ENCODE measurements at places on chromosomes 2 and 18. TPM values are rescaled to one million over a fixed set of nuclear protein-coding genes. Genes with fewer than 3 reads are reported as not detected.

The MLPH gene
- total RNA-seq = not detected

The PGAP1 gene
- total RNA-seq = 9.7 TPM

The TRIM43 gene
- total RNA-seq = not detected

The SLC4A3 gene
- 0.19 TPM for total RNA-seq

The SGPP2 gene
- total RNA-seq = 0.33 TPM

The M1AP gene
- total RNA-seq = not detected

The NDUFAF7 gene
- total RNA-seq = 32.4 TPM

The PRKAG3 gene
- total RNA-seq = not detected

The GDF7 gene
- not detected for total RNA-seq

The COL6A3 gene
- 3.5 TPM for total RNA-seq

DNA sequence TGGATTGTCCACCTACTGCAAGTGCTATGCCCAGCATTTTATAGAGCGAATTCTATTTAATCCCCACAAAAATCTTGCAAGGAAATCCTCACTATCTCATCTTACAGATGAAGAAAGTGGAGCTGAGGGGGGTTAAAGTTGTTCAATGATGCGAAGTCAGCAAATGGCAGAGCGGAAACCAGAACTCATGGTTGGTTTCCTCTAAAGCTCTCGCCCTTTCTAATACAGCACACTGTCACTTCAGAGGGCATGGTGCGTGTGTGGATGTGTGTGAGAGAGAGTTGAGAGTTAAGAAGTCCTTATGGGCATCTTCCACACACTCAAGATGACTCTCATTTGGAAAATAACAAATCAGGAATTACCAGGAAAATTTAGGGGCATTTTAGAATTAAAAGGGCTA, 78.4 kb downstream of the TGFA start:
- peaks cover 41% of the 10 kb centered on the region for H3K4me1 ChIP-seq
- H3K27ac ChIP-seq = no peak overlapping the region
- no peaks in the 10 kb centered on the region for H3K27me3 ChIP-seq
- peak; percentile 35 for DNase-seq

GRCh38 chr18:31428211-31428610, 19.3 kb upstream of the DSG3 start:
- no peak overlapping the region for H3K4me3 ChIP-seq
- H3K27ac ChIP-seq = no peak overlapping the region
- DNase-seq = no peak
- no peaks in the 10 kb centered on the region for H3K36me3 ChIP-seq
- H3K4me1 ChIP-seq = no peaks in the 10 kb centered on the region
- no peaks in the 10 kb centered on the region for H3K27me3 ChIP-seq

- no peak for DNase-seq
- no peak overlapping the region for H3K4me3 ChIP-seq
- no peaks in the 10 kb centered on the region for H3K4me1 ChIP-seq
- no peaks in the 10 kb centered on the region for H3K36me3 ChIP-seq
- no peak overlapping the region for H3K27ac ChIP-seq
- no peaks in the 10 kb centered on the region for H3K27me3 ChIP-seq
Observed at GRCh38 chr2:139790807-139791752, 1010.9 kb upstream of the NXPH2 start.

DNA sequence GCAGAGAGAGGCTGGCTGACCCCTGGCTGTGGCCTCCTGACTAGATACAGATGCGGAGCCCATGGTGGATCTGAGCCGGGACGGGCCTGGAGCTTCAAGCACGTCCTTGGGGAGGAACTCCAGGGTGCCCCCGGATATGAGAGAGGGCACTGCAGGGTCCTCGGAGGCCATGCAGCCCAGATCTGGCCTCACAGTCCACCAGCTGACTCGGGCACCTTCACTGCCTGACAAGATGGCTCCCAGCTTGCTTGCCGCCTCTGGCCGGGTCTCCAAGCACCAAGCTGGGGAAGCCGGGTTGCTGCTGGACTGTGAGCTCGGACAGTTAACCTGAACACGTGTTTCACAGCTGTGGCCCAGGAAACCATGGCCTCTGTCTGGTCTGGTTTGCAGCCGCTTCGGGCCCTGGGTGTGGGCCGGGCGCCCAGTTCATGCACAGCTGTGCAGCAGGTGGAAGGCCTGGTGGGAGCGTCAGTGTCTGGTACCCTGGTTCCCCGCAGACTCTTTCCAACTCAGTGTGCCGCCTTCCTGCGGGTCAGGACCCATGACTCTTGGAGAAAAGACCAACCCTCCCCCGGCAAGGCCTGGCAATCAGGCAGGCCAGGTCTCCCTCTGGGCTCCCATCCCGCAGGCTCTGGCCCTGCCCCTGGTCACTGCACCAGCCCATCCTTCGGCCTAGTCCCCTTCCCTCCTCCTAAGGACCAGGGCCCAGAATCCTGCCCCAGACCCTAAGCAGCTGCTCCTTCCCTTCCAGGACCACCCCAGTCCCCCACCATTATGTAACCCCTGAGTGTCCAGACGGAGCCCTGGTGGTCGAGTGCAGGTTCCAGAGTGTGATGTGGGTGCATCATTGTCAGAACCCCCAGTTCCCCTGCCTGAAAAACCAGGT, 74.6 kb upstream of the OTOS start:
- peaks cover 4% of the 10 kb centered on the region for H3K27me3 ChIP-seq
- H3K27ac ChIP-seq = no peak overlapping the region
- no peaks in the 10 kb centered on the region for H3K4me1 ChIP-seq
- H3K4me3 ChIP-seq = no peak overlapping the region
- DNase-seq = no peak

GRCh38 chr2:56287508-56287907, 103.7 kb downstream of the CCDC85A start:
- H3K4me3 ChIP-seq = no peak overlapping the region
- H3K4me1 ChIP-seq = no peaks in the 10 kb centered on the region
- peaks cover 7% of the 10 kb centered on the region for H3K36me3 ChIP-seq
- no peaks in the 10 kb centered on the region for H3K27me3 ChIP-seq
- H3K27ac ChIP-seq = no peak overlapping the region
- DNase-seq = no peak

DNA sequence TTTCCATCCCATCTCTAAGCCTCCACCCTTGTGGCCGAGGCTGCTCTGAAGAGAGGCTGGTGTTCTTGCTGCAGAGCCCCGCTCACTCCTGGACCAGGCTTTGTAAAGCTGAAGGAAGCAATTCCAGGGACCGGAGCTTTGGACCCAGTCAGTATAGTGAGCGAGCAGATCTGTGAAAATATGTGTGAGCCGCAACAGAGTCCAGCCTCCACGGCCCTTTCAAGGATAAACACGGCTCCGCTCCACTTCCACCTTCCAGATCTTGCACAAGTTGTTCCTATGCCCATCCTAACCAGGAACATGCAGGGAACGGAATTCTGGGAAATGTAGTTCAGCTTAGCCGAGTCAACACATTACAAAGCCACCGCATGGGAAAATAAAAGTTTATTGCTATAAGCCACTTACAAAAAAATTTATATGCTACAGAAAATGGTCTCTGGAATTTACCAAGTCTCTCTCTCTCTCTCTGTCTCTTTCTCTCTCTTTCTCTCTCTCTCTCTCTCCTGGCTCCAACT, 151.7 kb upstream of the ZNF521 start:
- no peaks in the 10 kb centered on the region for H3K36me3 ChIP-seq
- H3K4me3 ChIP-seq = no peak overlapping the region
- no peak overlapping the region for H3K27ac ChIP-seq
- no peaks in the 10 kb centered on the region for H3K4me1 ChIP-seq
- no peak for DNase-seq

GRCh38 chr2:221490506-221491060, 81.5 kb downstream of the EPHA4 start:
- H3K4me1 ChIP-seq = no peaks in the 10 kb centered on the region
- no peak overlapping the region for H3K27ac ChIP-seq
- peaks cover 2% of the 10 kb centered on the region for H3K27me3 ChIP-seq

GRCh38 chr18:57918601-57919000, 115.5 kb upstream of the ATP8B1 start:
- H3K4me1 ChIP-seq = peaks cover 9% of the 10 kb centered on the region
- no peak overlapping the region for H3K4me3 ChIP-seq
- H3K27me3 ChIP-seq = peaks cover 3% of the 10 kb centered on the region
- H3K36me3 ChIP-seq = no peaks in the 10 kb centered on the region
- H3K27ac ChIP-seq = no peak overlapping the region

GRCh38 chr2:212299943-212300342, 238.7 kb downstream of the ERBB4 start:
- H3K27me3 ChIP-seq = no peaks in the 10 kb centered on the region
- no peak overlapping the region for H3K4me3 ChIP-seq
- H3K36me3 ChIP-seq = no peaks in the 10 kb centered on the region
- H3K27ac ChIP-seq = no peak overlapping the region

GRCh38 chr18:13539050-13539449, 187.3 kb downstream of the FAM210A start:
- DNase-seq = peak; percentile 36
- peak overlapping the region; percentile 95 for H3K27ac ChIP-seq
- peaks cover 40% of the 10 kb centered on the region for H3K4me1 ChIP-seq
- peaks cover 5% of the 10 kb centered on the region for H3K36me3 ChIP-seq
- H3K27me3 ChIP-seq = no peaks in the 10 kb centered on the region
- peak overlapping the region; percentile 82 for H3K4me3 ChIP-seq

DNA sequence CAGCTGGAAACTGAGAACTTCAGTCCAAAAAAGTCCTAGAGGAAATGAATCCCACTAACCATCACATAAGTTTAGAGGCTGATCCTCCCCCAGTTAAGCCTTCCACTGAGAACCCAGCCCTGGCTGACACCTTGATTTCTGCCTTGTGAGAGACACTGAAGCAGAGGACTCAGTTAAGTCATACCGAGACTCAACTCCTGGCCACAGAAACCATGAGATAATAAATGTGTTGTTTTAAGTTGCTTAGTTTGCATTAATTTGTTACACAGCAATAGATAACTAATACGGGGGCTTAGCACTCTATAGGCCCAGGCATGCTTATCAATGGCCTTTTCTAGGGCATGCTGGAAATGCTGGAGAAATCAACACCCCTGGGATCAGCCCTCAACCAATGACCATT, 3.4 kb upstream of the ADD2 start:
- no peak overlapping the region for H3K4me3 ChIP-seq
- H3K36me3 ChIP-seq = no peaks in the 10 kb centered on the region

GRCh38 chr2:205115511-205115910, 566.8 kb upstream of the NRP2 start:
- H3K36me3 ChIP-seq = peaks cover 3% of the 10 kb centered on the region
- no peak overlapping the region for H3K4me3 ChIP-seq
- DNase-seq = no peak

GRCh38 chr2:25088817-25089516, 47.1 kb downstream of the EFR3B start:
- no peak overlapping the region for H3K4me3 ChIP-seq
- no peaks in the 10 kb centered on the region for H3K36me3 ChIP-seq
- no peak for DNase-seq
- no peak overlapping the region for H3K27ac ChIP-seq
- H3K4me1 ChIP-seq = no peaks in the 10 kb centered on the region

GRCh38 chr2:240780023-240780700, 39.9 kb downstream of the KIF1A start:
- H3K4me3 ChIP-seq = no peak overlapping the region
- H3K27ac ChIP-seq = no peak overlapping the region
- H3K4me1 ChIP-seq = no peaks in the 10 kb centered on the region
- no peaks in the 10 kb centered on the region for H3K36me3 ChIP-seq
- peak; percentile 27 for DNase-seq
- H3K27me3 ChIP-seq = no peaks in the 10 kb centered on the region

- H3K4me3 ChIP-seq = no peak overlapping the region
- no peak overlapping the region for H3K27ac ChIP-seq
- peaks cover 36% of the 10 kb centered on the region for H3K36me3 ChIP-seq
- H3K27me3 ChIP-seq = no peaks in the 10 kb centered on the region
Observed at GRCh38 chr18:24432618-24433017, 6.1 kb downstream of the IMPACT start.

Data from naive thymus-derived CD8-positive, alpha-beta T cell (primary cell).